ENCODE measurements at places on chromosomes 2 and 18. TPM values are rescaled to one million over a fixed set of nuclear protein-coding genes. Genes with fewer than 3 reads are reported as not detected.
A peak's percentile ranks its signal among the peaks of the same experiment; 100 is the strongest.

GRCh38 chr2:165952741-165953211, 800 bp downstream of the TTC21B start:
- DNase-seq = no peak

DPP4 gene
- 2.8 TPM for total RNA-seq

- peak; percentile 88 for DNase-seq
These were observed 923 bp downstream of the FIGLA start for GRCh38 chr2:70789304-70790135.

GDF7 gene
- 0.04 TPM for total RNA-seq

GRCh38 chr2:30371772-30372373, 75.2 kb upstream of the LCLAT1 start:
- no peak for DNase-seq

DNA sequence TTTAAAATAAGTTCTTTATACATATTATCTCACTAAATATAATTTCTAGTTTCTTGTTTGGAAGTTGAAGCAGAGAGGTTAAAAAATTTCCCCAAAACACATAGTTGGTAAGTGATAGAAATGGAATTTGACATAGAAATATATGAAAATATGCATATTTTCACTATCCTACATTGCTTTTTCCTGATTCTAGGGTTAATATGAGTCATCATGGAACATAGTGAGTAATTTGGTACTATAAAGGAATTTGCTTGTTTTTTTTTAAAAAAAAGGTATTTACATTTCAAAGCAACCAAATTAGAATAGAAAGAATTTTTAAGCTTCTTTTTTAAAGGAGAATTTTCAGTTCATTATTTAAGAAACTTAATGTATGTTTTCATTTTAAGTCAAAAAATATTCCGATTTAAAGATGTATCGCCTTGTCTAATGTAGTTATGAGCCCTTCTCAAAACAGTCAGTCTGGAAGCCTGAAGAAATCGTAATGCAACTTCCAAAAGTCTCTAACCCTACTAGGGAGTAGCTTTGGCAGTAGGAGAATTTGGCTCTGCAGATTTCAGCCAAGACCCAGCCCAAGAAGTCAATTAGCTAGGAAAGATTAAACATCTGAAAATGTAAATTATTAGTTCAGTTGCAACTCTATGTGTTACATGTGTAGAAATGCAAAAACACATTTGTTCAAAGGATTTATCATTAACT, 147.3 kb downstream of the RDH14 start:
- DNase-seq = no peak

DDX1 gene
- total RNA-seq = 120 TPM

GRCh38 chr18:13267431-13267873, 48.9 kb downstream of the LDLRAD4 start:
- peak; percentile 17 for DNase-seq

- no peak for DNase-seq
These were observed 104.7 kb upstream of the OTOS start for GRCh38 chr2:240245184-240245583.

DNA sequence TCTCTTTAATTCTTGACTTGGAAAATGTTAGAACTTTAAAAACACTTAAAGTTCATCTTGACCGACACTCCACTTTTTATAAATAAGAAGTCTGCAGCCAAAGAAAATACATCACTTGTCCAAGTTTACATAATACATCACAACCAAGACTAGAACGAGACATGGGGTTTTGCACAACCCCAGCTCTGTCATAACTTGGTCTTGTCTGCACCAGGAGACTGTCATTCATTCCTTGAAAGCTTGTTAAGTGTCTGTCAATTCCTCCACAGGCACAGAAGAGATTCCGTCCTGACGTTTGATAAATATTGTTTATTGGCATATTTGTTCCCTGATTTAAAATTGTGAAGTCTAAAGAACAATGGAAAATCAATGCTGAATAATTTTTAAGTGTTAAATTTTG, 139.5 kb upstream of the SETBP1 start:
- no peak for DNase-seq

CCDC195 gene
- total RNA-seq = not detected

CEBPZ gene
- 281 TPM for total RNA-seq

CCDC74B gene
- 6.7 TPM for total RNA-seq

RGPD3 gene
- 0.22 TPM for total RNA-seq

TBR1 gene
- not detected for total RNA-seq

CDH20 gene
- total RNA-seq = not detected

DTNB gene
- total RNA-seq = 31.7 TPM

- DNase-seq = peak; percentile 34
These were observed 277.5 kb upstream of the DDX18 start for GRCh38 chr2:117537032-117537431.

GRCh38 chr18:8937160-8938094, 165.1 kb upstream of the NDUFV2 start:
- no peak for DNase-seq

PID1 gene
- 1.9 TPM for total RNA-seq

- DNase-seq = no peak
These were observed 2.8 kb downstream of the CAPN10 start for GRCh38 chr2:240589375-240589774.

LRP2 gene
- 1.4 TPM for total RNA-seq

- DNase-seq = peak; percentile 68
These were observed 14.1 kb upstream of the KLF11 start for GRCh38 chr2:10028988-10029874.

MOGAT1 gene
- total RNA-seq = not detected

GRCh38 chr2:33121925-33122324, 175.2 kb downstream of the LTBP1 start:
- DNase-seq = no peak

SPHKAP gene
- not detected for total RNA-seq

GRCh38 chr2:30512243-30512886, 65.3 kb downstream of the LCLAT1 start:
- DNase-seq = no peak

DNA sequence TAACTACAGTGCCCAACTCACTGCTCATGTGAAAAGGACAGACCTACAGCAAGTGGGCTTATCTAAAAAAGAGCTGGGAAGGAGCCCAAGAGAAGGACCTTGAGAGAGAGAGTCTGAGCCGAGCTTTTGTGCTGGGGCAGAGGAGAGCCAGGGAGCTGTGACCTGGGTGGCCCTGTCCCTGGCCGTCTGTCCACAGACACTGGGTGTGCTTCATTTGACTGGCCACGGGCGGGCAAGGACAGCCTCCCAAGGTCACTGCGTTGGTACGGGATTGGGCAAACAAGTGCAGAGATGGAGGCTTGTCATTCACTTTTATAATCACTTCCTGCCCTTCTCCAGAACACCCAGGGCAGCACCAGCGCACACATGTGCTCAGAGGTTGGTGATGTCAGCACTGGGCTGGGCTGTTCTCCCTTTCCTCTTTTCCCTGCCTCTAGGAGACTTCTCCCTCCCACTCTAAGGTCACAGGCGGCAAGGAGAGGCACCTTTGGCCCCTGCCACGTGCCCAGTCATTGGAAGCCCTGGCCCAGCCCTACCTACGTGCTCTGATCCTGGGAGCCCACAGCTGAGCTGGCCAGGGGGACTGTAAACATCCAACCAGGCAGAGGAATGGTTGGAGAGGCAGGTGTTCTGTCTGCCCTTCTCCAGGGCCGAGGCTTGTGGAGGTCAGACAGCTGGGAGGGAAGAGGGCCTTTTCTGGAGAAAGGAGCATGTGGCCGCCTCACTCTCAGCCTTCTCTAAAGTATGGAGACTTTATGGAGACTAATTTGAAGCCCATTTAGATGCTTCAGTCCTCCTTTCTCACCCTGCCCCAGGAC, 6.4 kb upstream of the PSD4 start:
- no peak for DNase-seq

DNA sequence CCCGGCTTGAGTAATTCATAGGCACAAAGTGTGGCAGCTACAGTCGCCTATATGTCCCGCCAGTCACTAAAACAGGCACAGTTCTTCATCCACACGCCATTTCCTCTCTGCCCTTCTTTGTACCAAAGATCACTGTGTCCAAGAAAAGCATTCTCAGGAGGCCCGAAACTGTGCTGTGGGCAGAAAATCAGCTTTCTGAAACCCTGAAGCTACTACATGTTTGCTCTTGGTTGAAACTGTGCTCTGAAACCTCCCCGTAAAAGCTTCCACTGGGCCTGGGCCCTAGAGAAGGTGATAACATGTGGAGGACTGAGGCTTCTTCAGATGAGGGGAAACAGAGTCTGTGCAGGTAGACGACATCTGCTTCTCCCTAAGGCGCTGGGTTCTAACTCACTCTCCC, 75.6 kb upstream of the ID2 start:
- no peak for DNase-seq

DNA sequence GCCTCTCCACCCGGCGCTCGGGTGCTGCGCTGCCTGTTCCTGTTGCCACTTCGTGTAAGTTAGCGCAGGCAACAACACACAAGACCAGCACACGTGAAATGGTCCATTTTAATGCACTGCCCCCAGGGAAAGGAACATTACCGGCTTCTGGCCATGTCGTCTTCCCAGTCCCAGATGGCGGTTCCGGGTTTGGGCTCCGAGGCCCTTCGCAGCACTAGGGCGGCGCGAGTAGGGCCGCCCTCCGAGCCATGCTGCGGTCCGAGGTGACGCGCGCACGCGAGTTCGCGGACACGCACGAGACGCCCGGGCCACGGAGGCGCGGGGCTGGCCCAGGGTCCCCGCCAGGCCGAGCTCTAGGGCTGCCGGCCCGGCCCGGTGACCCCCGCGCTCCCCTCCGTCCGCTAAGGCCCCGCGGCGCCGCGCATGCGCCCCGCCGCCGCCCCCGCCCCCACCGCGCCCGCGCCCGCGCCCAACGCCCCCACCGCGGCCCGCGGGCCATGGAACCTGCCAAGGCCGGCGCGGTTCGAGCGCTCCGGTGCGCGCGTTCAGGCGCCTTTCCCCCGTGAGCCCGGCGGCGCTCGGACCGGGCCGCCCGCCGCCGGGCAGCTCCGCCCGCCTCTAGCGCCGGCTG, 367 bp upstream of the ZNF236 start:
- no peak for DNase-seq

GRCh38 chr2:116891191-116891590, 923.3 kb upstream of the DDX18 start:
- no peak for DNase-seq

- DNase-seq = no peak
These were observed 86.0 kb downstream of the TAF4B start for GRCh38 chr18:26312199-26312598.

DNA sequence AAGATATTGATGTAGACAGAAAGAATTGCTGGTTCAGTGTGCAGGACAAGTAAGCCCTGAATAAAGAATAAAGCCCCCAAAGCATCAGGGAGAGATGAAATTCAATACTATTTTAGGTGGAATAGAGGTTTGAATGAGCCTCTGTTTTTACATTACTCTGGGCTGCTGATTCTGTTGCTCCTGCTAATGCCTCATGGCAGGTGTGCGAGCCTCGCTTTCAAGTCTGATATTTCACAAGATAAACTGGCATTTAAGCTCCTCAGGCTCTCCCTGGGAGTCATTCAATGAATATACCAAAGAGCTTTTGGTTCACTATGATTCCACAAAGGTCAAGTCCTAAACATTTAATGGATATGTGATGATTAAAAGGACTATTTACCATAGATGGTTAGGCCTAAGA, 601.0 kb upstream of the SLC39A10 start:
- DNase-seq = no peak

CCDC178 gene
- total RNA-seq = 0.11 TPM

DNA sequence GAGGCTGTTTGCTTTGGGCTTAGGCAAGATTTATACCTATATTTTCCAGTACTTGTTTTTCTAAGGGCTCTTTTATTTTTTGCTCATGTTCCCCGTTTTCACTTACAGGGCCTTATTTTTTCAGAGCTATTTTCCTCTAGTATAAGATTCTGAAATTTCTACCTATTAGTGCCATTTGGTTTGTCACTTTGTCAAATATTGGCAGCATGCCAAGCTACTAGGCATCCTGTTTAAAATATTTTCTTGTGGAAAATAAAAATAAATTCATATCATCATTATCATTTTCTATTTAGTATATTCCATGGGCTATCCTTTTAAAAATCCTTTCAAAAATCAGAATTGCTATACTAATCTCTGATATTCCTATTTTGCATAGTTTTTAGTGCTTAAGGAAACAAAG, 64.8 kb upstream of the CHST9 start:
- DNase-seq = no peak

DNA sequence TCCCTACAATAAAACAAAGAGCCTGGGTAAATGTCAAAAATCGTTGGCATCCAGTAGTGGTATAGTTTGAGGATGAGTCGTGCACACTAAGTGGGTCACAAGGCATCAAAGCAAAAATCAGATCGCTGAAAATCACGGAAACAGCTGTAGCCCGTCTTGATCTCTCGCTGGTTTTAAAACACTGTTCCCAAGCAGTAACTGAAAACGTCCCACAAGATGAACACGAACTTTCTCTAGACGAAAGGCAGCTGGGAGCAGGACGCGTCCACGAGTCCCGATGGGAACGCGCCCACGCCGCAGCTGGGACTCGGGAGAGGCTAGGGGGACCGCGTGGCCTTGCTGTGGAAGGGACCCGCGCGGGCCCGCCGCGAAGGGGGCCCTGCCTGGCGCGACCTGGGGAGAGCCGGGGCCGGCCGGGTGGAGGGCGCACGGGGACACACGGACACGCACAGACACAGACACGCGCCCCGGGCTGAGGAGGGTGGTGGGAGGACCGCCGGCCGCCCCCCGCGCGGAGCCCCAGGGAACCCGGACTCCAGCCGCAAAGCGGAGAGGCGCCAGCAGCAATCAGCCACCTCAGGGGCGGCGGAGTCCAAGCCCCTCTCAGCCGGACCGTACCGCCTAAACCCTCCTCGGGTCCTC, 651 bp downstream of the STK17B start:
- peak; percentile 29 for DNase-seq

ZNF521 gene
- 3.3 TPM for total RNA-seq

- DNase-seq = no peak
These were observed 36.9 kb downstream of the ATOH8 start for GRCh38 chr2:85790499-85791188.

CRYBA2 gene
- not detected for total RNA-seq

DNA sequence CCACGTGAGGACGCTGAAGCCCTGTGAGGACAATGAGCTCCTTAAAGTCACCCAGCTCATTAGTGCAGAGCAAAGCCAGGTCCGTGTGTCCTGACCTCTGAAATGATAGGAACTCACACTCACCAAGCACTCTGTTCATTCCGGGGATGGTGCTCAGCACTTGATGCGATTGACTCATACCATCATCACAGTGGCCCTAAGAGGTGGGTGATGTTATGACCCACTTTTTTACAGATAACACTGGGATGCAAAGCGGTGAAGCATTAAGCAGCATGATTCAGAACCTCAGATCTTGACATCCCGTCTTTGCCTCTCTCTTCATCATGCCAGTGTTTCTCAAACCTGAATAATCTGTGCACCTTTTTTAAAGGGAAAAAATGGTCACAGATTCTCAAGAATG, 234.8 kb downstream of the ALPK2 start:
- DNase-seq = peak; percentile 9

DNA sequence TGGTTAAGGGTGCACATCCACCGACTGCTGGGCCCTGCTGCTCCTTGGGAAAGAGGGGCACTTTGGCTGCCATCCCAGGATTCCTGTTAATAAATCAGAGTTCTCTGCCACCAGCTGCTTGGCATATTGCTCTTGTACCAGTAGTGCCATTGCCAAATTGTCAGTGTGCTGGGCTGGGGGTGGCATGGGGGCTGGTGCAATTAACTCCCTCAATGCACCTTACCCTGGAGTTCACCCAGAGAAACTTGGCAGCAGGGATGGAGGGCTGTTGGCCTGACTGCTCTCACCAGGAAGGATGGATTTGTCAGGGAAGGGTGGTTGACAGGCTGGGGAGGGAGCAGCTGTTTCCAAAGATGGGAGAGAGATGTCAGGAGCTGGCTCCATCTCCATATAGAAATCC, 94.6 kb upstream of the SKOR2 start:
- no peak for DNase-seq
